ENCODE measurements at places on chromosomes 3 and 15. TPM values are rescaled to one million over a fixed set of nuclear protein-coding genes. Genes with fewer than 3 reads are reported as not detected.

SORD gene
- 4.2 TPM for total RNA-seq

CPNE9 gene
- not detected for total RNA-seq

KCNAB1 gene
- 0.13 TPM for total RNA-seq

IL12A gene
- 0.76 TPM for total RNA-seq

RBPMS2 gene
- not detected for total RNA-seq

DAPK2 gene
- 11.2 TPM for total RNA-seq

PPP1R14D gene
- not detected for total RNA-seq

BLOC1S6 gene
- 52.5 TPM for total RNA-seq

GOLGA8T gene
- total RNA-seq: 0.13 TPM

ZNF717 gene
- total RNA-seq: 5.8 TPM

CDHR4 gene
- not detected for total RNA-seq

SLC28A2 gene
- not detected for total RNA-seq

ZIC1 gene
- total RNA-seq: not detected

GUCA1C gene
- not detected for total RNA-seq

LRRC2 gene
- under 0.01 TPM for total RNA-seq

DUOXA2 gene
- total RNA-seq: not detected

EEFSEC gene
- 2.3 TPM for total RNA-seq

SOX2 gene
- not detected for total RNA-seq

RTP3 gene
- not detected for total RNA-seq

TNFSF10 gene
- total RNA-seq: 46.3 TPM

ACKR4 gene
- 0.50 TPM for total RNA-seq

PRICKLE2 gene
- 2.2 TPM for total RNA-seq

GCNT3 gene
- total RNA-seq: not detected

APBA2 gene
- total RNA-seq: 3.1 TPM

SCAMP5 gene
- 5.9 TPM for total RNA-seq

ETFA gene
- 246 TPM for total RNA-seq

TJP1 gene
- 149 TPM for total RNA-seq

HYAL3 gene
- 9.1 TPM for total RNA-seq

TRPM1 gene
- 0.81 TPM for total RNA-seq

GOLGA8N gene
- 2.6 TPM for total RNA-seq

C3orf70 gene
- 1.8 TPM for total RNA-seq

All from bladder microvascular endothelial cell (primary cell).